NCI-H524 (cell line): ENCODE measurements at places on chromosomes 2 and 18.
A peak's percentile ranks its signal among the peaks of the same experiment; 100 is the strongest.

DNA sequence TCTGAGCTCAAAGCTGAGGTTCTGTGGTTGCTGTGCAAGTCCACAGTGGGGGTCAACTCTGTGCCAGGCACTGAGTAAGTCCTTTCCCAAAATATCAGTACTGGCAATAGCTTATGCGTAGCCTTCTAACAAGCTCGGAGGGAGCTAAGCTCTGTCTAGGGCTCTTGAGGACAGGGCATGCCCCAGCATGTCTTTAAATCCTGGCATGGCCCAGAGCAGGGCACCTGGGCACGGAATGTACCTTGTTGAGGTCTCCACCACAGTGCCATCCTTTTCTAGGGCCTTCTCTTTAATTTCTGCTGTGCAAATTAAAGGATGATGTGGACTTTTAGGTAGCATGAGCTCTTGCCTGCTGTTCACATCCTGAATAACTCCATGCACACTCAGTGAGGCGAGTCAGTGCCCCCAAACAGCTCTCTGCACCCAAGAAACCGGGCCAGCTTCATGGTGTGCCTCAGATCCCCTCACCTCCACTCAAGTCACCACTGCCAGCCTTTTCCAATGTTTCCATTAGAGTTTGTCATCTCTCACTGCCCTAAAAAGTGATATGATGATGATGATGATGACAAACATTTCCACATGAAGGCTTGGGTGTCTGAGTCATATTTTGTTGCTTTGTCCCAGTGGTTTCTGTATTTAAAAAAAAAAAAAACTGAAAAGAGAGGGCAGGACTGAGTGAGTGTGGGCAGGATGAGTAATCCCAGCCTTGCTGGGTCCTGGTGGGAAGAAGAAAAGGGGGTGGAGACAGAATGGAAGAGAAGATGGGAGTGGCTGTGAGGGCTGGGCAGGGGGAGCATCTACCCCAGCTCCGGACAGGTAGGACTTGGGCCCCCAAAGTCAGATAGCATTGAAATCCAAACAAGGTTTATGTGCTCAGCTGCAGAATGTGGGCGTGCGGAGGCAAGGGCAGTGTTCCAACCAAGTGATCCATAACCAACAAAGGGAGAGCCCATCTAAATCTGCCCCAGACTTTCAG lies 78.9 kb downstream of the ZBTB7C start:
- no peak for DNase-seq

DNA sequence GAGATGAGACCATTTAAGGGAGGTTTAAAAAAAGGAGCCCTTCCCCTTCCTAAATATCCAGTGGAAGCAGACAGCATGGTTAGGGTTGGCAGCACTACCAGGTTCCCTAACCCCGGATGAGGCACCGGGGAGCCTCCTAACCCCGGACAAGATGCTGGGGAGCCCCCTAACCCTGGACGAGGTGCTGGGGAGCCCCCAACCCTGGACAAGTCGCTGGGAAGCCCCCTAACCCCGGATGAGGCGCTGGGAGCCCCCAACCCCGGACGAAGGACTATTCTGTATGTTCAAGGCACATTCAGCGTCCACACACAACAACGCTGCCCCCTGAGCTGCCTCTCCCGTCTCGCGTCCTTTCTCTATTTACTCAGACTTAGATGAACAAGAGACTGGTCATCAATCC lies 51.9 kb downstream of the ANKMY1 start:
- DNase-seq = no peak

GRCh38 chr2:109675666-109676345 lies 61.6 kb downstream of the SOWAHC start:
- no peak for DNase-seq

GRCh38 chr2:179966778-179967394 lies 40.2 kb downstream of the CWC22 start:
- DNase-seq = no peak

- DNase-seq = no peak
Observed at GRCh38 chr18:9719421-9719981, 11.4 kb downstream of the RAB31 start.

DNA sequence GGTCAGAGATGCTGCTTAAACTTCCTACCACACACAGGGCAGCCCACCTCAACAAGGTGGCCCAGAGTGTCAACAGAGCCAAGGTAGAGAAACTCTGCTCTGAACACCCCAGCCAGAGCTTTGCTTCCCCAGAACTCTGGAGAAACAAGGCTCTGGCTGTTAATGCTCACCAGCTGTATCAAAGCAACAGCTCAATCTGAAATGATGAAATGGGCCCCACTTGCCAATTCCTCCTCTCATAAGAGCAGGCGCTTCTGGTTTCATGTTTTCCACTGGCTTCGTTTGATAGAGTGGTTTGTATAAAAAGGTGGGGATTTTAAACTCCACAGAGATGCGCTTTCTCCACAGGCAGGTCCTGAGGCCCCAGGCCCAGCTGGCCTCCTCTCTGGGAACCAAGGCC lies 60.9 kb upstream of the TFCP2L1 start:
- DNase-seq = no peak

GRCh38 chr18:74141667-74142066 lies 6.0 kb downstream of the FBXO15 start:
- no peak for DNase-seq

DNA sequence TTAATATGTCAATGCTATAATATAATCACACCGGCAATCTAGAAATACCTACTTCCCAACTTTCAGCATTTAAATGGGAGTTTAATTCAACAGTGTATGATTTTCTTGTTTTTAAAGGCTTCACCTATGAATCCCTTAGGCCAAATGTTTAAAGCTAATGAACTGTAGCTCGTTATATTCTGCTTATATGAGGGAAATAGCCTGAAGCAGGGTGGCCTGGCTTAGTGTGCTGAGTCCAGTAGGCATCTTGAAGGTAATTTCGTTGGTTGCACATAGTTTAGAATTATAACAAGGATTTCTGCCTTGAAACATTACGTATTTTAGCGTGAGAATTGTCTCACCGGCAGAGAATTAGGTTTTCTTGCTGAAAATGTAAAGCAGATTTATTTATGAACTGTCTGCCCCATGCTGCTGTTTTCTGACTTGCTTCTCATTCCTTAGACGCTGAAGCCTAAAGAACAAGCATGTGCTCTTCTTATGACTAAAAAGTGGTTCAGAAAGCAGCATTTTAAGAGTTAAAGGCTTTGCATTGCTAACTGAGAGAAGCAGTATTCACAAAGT lies 433.7 kb upstream of the RAB12 start:
- no peak for DNase-seq

DNA sequence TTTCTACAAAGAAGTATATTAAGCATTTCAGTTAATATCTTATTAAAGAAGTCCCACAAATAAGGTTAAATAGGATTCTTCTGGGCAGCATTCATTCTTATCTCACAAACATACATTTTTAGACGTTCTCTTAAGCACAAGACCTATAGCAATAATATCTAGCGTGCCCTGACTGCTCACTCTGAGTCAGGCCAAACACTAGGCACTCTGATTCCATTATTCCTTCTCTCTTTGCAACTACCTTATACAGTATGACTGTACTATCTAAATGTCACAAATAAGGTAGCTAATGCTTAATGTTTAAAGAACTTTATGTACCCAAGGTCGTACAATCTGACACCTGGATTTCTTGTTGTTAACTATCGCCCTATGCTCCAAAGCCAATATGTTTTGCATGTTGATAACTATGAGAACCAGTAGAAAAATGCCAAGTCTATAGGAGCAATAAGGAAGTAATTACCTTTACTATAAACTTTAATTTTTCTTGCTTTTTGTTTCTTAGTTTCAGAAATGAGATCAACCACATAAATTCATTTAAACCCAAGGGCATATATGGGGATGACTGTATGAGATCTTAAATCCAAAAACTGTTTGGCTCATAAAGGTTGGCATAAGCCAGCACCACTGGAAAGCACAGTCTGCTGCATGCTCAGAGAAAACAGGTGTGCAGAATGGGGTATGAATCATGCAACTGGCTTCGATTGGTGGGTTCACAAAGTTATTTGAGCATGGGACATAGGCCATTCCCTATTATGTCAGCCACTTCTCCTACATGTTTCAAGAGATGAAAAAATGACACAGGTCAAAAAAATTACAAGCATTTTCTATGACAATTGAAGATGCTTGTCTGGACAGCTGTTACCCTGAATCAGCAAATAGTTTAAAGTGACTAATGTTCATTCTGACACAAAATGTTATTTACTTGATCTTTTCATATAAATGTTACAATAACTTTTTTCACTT lies 352.0 kb downstream of the IRS1 start:
- DNase-seq = no peak

GRCh38 chr2:154794406-154794805 lies 95.9 kb downstream of the KCNJ3 start:
- no peak for DNase-seq

DNA sequence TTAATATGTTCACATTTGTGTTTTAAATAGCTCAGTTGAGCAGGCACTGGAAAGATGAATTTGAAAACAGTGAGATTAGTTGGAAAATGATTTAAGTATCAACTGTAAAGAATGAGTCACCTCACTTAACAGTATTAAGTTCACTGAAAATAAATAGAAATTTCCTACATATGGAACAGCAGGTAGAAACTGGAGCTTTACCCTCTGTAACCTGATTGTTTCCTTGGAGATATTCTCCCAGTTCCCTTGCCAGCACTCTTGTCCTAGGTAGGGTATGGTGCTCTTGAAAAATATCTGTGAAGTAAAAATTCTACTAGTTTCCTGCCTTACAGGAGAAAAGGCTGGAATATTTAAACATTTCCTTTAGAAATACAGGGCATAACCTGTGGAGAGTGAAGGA lies 81.3 kb upstream of the DLGAP1 start:
- DNase-seq = no peak

DNA sequence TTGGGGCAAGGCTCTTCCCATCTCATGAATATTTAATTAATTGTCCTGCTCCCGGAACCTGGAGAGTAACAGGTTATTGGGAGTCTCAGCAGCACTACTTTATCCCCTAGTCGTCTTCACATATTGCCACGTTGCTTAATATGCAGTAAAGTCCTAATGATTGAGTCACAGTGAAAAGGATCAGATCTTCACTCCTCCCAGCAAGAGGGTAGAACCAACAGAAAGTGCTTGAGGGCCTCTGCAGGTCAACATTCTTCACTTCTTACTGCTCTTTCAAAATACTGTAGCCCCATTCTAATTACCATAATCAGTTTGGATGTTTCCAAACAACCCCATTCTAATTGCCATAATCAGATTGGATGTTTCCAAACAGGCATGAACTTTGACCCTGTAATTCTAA lies 801.0 kb downstream of the LRRTM4 start:
- DNase-seq = no peak

DNA sequence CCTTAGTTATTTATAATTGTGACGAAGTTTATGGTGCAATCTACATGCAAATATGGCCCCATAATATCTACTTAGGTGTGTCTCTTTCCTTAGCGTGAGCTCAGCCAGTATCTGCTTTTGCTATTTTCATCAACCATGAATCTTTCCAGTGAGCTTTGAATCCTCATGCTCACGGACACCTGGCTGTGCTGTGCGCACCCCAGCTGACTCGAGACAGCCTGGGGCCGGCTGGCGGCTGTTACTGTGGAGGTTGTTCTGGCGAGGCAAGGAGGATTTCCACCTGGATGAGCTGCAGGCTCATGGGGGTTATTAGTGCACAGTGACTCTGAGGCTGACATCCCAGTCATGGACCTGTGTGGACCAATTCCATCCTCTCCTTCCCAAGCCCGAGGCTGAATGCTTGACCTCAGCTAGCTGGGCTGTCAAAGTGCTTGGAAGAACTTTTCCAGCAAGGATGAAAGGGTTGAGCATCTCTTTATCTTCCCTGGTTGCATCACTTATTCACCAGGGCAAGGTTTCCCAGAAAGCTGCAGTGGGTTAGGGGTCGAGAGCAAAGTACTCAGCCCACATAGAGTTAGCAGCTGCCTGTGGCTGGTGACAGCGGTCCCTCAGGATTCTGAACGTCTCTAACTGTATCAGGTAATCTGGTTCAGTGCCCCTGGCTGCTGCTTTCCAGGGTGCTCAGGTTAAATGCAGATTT lies 141.7 kb downstream of the ARL4C start:
- DNase-seq = peak; percentile 63

DNA sequence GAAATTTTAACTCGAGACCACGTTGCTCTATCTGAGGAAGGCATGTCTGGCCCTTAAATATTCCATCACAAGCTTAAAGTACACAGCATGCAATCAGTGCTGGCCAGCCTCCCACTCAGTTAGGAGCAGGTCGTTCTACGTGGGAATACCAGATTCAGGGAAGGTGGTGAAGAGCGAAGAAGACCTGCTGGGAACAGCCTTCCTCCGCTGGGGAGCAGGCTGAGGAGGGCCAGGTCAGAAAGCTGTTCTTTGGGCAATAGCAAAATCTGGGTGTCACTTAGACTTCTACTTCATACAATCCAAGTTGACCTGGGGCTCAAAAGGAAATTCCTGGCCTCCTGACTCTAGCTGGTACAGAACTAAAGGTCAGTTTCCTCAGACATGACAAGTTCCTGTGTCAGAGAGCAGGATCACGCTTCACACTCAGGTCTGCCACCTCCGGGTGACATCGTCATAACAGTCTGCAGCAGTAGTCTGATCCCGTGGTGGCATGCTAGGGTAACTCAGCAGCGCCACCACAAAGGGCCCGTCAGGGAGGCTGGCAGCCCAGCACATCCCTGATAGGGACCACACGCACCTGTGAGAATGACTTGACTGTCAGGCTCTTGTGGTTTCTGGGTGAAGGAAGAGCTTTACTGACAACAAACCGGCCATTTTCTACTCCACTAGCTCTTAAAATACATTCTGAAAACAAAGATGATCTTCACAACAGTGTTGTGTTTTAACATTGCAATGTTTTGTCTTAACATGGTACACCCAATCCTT lies 35.2 kb upstream of the NAPG start:
- DNase-seq = no peak

DNA sequence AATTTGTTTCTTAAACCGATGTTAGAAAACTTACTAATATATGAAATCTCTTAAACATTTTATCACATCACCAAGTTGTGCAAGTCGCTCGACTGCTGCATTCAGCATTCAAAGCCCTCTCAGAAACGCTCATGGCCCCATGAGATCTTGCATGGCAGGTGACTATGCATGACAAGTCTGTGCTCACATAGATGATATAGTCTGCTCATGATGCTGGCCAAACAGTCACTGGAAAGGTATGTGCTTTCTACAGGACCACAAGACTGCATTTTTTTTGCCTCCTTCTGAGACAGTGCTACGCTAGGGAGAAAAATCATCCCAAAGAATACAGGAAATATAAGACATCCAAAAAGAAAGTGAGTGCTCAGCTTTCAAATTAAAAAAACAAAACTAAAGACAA lies 98.3 kb upstream of the ZBTB14 start:
- DNase-seq = no peak

- DNase-seq = no peak
Observed at GRCh38 chr2:98716786-98717185, 14.1 kb downstream of the MGAT4A start.

- DNase-seq = no peak
Observed at GRCh38 chr2:16625759-16626158, 39.9 kb downstream of the CYRIA start.

- DNase-seq = no peak
Observed at GRCh38 chr2:85342156-85342555, 12.2 kb downstream of the RETSAT start.
